ENCODE measurements at places on chromosomes 2 and 18.

GRCh38 chr2:195382186-195382585 is 274.8 kb upstream of the SLC39A10 start:
- no peak for DNase-seq

- no peak for DNase-seq
Measured at GRCh38 chr2:158714420-158714819, 80.7 kb upstream of the DAPL1 start.

DNA sequence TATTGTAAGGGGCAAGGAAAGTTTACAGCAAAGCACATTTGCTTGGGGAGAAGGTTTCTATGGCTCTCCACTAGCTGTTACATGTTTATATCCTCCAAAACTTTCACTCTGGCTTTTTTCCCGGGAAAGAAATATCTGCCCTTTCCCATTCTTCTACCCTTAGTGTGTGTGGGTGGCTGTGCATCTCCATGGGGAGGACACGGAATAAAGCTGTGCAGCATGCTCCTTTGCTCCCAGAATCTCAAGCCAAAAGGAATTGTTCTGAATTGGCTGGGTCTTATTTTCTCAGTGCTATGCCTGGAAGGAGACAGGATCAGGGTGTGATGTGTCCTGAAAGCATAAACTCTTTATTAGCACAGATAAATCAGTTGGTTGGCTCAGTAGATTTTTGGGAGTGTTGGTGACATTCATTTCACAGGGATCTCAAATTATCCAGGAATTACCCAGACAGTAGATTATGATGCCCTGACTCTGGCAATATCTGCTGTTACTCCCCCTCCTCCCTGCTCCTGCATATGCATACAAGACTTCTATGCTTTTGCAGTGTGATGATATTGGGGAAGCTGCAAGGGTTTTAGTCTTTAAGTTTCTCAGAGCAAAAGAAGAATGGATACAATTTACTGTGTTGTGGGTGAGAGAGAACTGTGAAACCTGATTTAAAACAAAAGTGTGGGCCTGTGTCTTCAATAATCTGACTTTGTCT is 63.1 kb downstream of the PARD3B start:
- DNase-seq = no peak

GRCh38 chr2:172488556-172488955 is 61.2 kb downstream of the ITGA6 start:
- DNase-seq = no peak

GRCh38 chr2:231923951-231924888 is 2.0 kb downstream of the NPPC start:
- no peak for DNase-seq

DNA sequence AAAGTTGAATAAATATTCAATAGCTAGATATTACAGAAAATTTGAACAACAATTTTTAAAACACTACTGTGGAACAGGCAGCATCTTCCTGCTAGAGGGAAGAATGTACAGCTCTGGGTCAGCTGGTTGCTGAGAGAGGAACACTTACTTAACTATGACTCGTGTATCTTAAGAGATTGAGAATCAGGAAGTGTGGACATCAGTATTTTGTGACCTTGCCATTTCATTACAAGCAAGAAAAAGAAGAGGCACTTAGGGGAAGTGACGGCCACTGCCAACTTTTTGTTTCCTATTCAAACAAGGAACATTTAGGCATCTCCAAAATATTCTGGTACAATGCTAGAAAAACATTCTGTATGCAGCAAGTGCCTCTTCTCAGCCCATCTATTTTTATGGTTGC is 45.9 kb downstream of the ITPRID2 start:
- no peak for DNase-seq

- peak; percentile 32 for DNase-seq
Measured at GRCh38 chr2:136135921-136136906, 18.3 kb upstream of the CXCR4 start.

DNA sequence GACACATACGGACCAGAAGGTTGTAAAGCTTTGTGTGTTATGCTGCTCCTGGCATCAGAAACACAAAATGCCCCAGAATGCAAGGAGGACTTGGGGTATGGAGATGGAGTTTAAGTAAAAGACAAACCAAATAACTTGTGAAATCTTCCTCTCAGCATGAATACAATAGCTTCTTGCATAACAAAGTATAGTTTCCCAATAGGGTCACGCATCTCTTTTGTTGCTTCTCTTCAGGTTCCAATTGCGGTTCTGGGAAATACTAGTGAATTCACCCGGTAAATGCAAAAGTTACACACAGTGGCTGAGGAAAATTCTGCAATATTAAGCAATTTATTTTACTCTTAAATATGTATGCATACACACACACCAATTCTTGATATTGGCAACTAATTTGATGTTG is 339.2 kb upstream of the EPHA4 start:
- no peak for DNase-seq

- DNase-seq = peak; percentile 78
Measured at GRCh38 chr2:173214213-173214612, 138.6 kb downstream of the MAP3K20 start.

DNA sequence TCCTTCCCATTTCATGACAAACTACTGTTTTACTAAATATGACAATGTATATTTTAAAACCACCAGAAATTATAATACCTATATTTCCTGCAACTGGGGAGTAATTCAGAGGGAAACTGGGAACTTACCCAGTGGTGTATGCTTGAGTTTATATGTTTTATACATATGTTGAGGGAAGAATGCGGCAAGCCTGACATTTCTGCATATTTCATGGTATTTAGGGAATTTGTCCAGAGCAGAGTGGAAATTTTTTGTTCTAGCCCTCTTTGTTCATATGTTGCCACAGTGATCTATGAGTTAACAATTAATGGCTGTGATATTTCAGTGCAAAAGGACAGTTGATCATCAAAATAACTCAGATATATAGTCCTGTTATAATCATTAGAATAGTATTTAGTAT is 230.8 kb upstream of the VWC2L start:
- DNase-seq = no peak

- DNase-seq = no peak
Measured at GRCh38 chr18:57143265-57143664, 3.6 kb upstream of the BOD1L2 start.

DNA sequence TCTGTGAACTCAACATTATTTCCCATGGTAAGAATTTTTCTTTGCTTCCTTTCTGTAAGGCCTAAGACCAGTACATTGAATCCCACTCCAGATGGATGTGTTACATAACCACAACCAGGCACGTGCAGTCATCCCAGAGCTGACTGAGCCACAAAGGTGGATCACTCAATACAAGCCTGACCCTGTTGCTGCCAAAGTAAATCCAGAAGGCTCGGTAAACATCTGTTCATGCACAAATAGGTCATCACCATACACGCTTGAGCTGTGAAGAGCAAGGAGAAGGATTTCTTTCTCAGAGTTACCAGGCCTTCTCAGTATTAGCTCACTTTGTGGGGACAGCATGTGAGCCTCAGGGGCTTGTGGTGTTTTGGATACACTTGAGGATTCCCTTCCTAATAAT is 791.4 kb upstream of the FANCL start:
- DNase-seq = peak; percentile 78

- no peak for DNase-seq
Measured at GRCh38 chr18:13465124-13465446, 246.5 kb downstream of the LDLRAD4 start.

- DNase-seq = no peak
Measured at GRCh38 chr2:169478339-169478738, 955 bp upstream of the BBS5 start.

DNA sequence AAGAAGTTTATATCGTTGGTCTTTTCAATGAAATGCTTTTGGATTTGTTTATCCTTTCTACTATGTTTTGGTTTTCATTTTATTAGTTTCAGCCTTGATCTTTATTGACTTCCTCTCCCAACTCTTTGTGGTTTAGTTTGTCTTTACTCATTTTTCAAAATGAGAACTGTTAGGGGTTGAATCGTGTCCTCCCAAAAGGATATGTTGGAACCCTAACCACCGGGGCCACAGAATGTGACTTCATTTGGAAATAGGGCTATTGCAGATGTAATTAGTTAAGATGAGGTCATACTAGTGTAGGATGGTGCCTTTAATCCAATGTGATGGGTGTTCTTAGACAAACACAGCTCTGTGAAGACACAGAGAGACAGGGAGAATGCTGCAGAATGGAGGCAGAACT is 60.4 kb upstream of the IL1R2 start:
- no peak for DNase-seq

DNA sequence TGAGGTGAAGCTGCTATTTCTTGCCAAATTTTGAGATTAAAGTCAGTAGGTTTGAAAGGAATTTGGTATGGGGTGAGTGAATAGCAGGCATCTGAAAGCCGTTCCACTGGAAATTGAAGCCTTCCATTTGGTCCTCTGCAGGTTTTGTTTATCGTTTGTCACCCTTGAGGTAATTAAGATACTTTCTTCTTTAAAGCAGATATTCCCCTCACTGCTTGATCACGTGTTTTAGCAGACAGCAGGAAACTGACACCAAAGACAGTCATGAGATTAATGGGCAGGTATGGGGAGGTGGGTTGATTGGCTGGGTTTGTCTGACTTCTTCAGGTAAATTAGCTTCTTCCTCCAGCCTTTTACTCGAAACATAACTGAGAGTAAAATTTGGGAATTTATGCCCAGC is 10.7 kb downstream of the LPIN1 start:
- no peak for DNase-seq

DNA sequence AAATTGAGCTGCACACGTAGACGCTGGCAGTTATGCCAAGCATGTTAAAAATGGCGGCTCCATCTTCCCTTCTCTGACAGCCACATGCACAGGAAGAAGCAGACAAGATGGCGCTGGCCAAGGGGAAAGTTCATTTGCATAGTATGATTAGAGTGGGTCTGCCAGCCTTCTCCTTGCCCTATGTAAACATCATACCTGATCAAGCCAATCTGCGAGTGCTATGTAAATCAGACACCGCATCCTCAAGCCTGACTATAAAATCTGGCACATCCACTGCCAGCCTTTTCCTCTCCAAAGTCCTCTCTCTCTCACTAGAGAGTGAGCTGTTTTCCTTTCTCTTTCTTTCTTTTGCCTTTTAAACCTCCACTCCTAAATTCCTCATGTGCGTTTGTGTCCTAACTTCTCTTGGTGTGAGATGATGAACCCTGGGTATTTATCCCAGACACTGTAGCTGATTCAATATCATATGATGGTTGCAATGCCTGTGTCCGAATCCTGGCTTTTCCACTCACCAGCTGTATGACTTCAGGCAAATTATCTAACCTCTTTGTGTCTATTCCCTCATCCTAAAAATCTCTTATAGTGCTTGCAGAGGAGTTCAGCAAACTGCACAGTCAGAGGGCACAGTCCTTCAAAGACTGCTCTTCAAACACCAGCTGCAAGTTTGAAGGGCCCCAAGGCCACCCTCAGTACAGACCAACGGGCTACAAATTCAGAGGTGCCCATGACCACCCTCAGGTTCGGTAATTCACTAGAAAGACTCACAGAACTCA is 39.3 kb upstream of the ITSN2 start:
- no peak for DNase-seq

DNA sequence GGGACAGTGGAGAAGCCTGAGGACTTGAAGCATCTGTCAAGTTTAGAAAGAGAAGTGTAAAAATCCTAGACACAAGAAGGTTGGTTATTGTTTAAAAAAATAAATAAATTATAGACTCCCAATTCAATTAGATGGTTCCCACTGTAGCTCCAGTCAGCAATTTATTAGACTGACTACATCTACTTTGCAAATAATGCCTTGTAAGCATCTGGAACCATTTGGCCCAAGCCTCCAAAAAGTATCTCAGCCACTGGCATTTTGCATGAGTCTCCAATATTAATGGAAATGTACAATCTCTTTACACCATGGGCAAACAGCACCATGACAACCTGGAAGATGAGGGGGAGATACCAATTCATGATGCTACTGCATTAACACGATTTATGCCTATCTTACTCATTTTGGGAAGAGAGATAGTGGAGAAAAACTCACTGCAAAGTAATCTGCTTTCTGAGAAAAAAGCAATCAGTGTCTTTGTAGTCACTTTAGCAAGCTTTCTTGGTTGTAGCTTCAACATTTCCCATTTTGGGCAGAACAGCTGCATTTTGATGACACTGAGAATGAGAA is 2.8 kb downstream of the NYAP2 start:
- DNase-seq = no peak

GRCh38 chr2:177548636-177549035 is 156.1 kb downstream of the AGPS start:
- no peak for DNase-seq

DNA sequence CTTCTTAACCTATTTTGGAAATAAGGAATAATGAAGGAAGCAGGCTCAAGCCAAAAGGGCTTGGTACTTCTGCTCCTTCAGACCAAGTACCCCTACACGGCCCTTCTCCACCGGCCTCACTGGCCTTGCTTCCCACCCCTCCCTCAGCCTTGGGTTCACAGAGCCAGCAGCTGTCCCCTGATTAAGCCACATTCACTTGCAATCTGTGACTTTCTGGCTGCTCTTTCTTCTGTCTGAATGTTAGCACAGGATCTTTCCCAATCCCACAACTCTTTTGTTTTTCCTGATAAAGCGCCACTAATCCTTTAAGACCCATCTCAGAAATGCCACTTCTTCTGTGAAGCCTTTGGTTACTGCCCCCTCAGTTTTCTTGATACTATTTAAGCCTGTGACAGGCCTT is 52.4 kb downstream of the REEP1 start:
- DNase-seq = no peak

DNA sequence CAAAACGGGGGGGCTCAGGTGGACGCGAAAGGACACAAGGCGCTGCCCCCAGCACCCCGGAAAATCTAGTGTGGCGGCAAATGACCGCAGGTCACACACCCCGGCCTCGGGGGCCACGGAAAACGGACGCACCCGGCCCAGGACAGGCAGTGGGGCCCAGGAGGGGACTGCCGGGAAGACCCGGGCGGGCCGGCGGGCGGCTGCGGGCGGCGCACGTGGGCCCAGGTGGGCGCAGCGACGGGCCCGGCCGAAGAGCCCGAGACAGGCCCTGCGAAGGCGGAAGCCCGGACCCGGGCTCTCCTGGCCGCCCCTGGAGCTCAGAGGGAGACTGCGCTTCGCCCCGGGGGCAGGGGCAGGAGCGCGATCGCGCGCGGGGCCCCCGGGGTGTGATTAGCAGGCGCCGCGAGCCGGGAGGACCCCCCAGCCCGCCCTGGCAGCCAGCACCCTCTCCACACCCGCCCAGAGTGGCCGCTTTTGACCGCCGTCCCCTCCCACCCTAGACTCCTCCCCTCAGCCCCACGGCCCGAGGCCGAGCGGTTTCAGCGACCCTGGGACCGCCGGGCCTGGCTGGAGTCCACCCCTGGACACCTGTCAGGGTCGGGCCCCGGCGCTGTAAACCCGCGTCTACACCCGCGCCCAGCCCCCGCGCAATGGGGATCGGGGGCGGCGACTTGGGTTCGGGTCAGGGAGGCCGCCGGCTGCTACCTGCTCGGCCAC is 773 bp downstream of the MBP start:
- no peak for DNase-seq
